T-helper 9 cell (primary cell): ENCODE measurements at places on chromosomes 13 and 19.

DNA sequence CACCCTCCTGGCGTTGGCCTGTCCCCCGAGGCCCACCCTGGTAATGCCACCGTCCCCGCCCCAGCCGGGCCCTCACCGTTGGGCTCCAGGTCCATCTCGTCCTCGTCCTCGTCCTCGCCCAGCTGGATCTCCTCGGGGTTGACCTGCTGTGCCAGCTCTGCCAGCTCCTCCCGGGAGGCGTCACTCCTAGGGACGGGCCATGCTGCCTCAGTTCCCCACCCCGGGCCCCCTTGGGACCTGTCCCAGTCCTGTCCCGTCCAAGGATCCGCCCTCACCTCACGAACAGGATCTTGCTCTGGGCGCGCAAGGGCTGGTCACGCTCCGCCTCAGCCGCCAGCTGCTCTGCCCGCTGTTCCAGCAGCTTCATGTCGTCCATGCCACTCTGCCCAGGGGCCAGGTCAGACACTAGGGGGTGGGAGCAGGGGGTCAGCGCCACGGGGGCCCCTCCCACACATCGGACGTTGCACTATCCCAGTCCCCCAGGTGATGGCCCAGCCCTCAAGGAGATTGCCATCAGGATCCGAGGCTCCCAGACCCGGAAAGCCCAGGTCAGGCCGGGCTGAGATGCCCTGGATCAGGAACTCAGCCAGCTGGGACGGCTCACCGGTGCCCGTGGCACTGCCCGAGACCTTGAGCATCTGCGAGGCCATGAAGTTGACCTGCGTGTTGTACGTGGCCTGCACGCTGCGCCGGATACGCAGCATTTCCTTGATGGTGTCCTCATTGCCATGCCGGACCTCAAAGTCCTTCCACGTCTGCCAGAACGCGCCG lies 9.5 kb downstream of the XAB2 start:
- no peak for DNase-seq

GRCh38 chr13:49527123-49527522 lies 31.4 kb downstream of the PHF11 start:
- DNase-seq: no peak

- DNase-seq: no peak
These were observed 19.6 kb upstream of the PTPRS start for GRCh38 chr19:5360003-5360780.

GRCh38 chr13:32311188-32311897 lies 3.8 kb downstream of the ZAR1L start:
- DNase-seq: no peak

- DNase-seq: no peak
These were observed 686 bp downstream of the SETDB2 start for GRCh38 chr13:49444524-49445395.

DNA sequence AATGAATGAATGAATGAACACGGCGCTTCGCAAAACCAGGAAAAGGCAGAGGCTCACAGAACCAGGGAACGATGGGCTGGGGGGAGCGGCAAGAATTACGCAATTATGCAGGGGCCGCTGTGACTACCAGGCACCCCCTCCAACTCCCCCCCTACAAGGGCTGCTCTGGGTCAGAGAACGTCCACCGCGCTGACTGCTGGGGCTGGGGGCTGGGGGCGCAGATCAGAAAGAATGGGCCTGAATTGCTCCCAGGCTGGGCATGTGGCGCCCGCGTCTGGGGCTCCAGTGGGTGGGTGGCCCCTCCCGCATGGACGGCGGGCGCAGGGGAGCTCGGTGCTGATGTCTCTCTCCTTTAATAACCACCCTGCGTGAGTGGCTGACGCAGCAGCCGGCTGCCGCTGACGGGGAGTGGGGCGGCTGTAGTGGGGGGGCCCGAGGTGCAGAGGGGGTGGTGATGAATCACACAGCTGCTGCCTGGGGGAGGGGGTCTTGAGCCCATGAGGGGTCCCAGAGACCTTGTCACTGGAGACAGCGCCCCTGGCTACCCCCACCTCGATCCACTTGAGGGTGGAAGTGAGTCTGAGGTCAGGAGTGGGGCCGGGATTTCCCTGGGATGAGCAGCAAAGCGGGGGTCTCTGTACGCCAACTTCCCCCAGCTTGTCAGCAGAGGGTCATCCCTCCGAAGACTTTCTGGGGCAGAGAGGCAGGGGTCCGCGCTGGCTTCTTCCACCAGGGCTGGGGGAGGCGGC lies 1.5 kb upstream of the CIRBP start:
- no peak for DNase-seq

DNA sequence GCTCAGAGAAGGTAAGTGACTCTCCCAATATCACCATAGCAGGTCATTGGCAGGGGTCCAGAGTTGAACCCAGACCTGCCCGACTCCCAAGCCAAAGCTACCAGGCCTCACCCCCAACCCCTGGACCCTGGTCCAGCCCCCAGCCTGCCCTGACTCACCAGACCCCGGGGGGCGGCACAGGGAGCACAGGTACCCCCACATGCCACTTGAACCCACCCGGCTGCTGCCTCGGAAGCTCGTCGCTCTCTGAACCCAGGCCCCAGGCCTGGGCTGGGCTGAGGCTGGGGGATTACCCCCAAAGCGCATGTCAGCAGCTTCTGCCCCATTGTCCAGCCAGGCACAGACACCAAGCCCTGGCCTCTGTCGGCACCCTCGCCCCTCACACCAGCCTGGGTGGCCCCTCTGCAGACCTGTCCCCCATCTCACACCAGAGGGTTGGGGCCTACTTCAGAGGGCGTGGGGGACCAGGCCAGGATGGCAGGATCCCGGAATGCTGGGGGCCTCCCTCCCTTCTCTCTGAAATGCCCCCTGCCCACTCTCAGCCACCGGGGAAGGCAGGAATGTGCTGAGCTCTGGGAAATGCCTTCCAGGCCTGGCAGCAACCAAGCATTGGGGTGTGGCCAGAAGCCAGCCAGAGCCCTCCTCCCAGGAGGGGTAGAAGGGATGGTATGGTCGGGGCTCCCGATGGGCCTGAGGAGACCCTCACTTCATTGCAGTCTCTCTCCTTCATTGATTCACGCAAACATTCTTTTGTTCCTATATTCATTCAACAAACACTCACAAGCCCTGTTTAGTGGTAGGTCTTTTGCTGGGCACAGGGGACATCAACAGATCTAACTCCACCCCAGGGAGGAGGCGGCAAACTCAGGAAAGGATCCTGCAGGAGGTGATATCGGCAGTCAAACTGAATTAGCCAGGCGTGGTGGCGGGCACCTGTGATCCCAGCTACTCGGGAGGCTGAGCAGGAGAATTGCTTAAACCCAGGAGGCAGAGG lies 1.7 kb upstream of the PRX start:
- DNase-seq: no peak

- no peak for DNase-seq
These were observed 86.5 kb upstream of the ABCC4 start for GRCh38 chr13:95387733-95388207.
